Stimulated activated naive CD4-positive, alpha-beta T cell (primary cell): ENCODE measurements at places on chromosomes 6 and 20.
A peak's percentile ranks its signal among the peaks of the same experiment; 100 is the strongest.

GRCh38 chr20:61559706-61560315 lies 307.8 kb downstream of the CDH4 start:
- no peak for DNase-seq

GRCh38 chr6:108744244-108744972 lies 103.8 kb upstream of the ARMC2 start:
- no peak for DNase-seq

- DNase-seq = peak; percentile 69
Observed at GRCh38 chr20:25750765-25751696, 54.4 kb upstream of the ZNF337 start.

GRCh38 chr20:10433014-10433622 lies 904 bp downstream of the MKKS start:
- no peak for DNase-seq

DNA sequence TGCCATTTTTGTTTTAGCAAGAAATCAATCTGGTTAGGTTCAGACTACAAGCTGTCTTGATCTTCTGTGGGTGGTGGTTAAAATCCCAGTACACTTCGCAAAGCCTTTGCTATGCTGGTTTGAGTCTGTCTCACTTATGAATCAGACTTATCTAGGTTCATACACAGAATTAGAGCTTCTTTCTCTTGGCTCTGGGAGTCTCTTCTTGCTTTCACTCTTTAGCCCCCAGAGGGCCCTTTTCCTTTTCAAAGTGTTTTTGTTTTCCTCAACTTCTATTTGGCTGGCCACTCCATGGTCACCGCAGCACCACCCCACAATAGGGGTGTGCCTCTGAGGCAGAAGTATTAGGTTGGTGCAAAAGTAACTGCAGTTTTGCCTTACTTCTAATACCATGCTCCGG lies 21.3 kb downstream of the ECI2 start:
- DNase-seq = no peak

- DNase-seq = no peak
Observed at GRCh38 chr20:4052554-4052953, 37.2 kb upstream of the RNF24 start.

DNA sequence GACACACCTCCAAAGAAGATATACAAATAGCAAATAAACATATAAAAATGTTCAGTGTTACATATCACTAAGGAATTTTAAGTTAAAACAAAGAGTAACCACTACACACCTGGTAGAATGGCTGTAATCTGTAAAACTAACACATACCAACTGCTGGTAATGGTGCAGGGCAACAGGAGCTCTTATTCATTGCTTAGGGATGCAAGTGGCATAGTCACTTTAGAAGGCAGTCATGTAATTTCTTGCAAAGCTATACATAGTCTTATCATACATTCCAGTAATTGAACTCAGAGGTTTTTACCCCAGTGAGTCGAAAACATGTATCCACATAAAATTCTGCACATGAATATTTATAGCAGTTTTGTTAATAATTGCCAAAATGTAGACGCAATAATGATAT lies 906.8 kb upstream of the CITED2 start:
- no peak for DNase-seq

GRCh38 chr6:41370488-41371111 lies 35.2 kb downstream of the NCR2 start:
- no peak for DNase-seq

DNA sequence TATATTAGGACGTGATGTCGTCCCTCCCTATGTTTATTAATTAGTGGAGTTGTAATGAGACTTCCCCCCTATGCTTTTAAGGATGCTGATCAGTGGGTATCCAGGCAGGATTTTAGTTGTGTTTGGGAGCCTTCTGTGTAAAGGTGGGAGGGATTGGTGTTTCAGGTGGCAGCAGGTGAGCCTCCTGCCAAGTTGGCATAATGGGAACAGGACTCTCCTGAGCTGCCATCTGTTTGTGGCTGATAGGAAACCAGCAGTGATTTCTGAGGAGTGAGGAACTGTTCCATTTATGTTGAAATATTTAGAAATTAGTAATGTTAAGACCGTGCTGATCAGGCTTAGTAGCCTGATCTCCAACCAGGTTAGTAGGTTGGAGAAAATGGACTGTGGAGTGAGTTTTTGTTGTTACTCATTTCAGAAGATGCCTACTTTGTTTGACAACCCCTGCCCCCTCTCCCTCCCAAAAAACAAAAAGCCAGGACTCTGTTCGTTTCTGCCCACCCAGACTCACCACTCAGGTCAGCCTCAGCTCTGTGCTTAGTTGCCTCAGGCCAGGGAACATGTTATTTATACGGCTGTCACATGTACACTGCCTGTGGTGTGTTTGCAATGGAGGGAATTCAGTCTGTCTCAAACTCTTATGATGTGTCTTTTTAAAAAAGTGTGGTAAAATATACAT lies 55.4 kb upstream of the TULP4 start:
- DNase-seq = no peak

DNA sequence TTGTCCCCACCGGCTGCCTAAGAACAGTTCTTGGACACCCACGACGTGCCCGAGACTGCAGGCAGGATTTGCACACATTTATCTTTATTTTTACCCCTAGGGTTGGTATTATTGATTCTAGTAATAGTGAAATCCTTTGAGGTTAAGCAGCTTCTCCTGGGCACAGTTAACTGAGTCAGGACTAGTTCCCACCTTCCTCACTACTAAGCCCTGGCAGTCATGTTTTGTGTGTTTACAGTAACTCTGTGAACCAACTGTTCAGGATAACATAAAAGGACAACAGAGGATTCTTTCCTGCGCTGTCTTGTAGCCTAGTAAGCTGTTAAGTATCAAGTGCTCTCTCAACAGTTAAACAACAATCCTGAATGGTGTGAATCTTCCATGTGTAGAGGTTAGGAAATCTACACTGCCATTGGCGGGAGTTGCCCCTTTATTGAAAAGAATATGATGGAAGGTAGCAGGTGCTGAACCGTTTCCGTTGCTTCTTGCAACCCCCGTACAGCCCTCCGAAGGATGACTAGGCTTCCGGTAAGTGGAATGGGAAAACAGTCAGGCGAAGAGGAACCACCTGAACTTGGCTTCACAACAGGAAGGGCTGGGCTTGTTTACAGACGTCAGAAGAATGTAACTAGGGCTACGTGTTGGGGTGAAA lies 979 bp upstream of the SOD2 start:
- peak; percentile 32 for DNase-seq

DNA sequence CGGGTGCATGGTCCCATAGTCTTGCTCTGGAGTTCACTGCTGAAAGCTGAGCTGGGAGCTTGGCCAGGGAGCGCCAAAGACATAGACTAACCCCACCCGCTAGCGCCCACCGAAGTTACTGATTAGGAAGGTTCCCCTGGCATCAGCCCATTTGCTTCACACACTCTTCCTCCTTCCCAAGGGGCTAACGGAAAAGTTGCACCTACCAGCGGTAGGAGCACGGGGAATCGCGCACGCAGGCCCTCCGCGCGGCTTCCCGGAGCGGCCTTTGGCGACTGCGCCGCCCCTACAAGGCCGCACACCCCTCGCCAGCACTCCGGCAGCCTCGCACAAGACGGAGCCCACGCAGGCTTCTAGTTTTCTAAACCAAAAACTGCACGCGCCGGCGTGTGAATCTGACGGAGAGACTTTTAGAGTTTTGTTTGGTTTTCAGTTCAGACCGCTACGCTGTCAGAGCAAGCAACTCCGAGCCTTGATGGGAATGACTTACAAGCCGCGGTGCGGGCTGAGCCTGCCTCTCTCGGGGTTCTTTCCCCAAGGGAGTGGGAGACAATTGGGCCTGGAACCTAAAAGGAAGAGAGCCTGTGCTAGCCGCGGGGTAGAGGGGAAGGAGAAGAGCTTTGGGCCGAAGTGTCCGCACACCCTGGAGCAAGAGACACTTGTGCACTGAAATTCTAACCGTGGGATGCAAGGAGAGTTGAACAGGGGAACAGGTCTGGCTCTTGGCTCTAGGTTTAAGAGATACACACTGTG lies 891 bp upstream of the POU3F2 start:
- DNase-seq = no peak
